ENCODE measurements at places on chromosomes 11 and 22.

DNA sequence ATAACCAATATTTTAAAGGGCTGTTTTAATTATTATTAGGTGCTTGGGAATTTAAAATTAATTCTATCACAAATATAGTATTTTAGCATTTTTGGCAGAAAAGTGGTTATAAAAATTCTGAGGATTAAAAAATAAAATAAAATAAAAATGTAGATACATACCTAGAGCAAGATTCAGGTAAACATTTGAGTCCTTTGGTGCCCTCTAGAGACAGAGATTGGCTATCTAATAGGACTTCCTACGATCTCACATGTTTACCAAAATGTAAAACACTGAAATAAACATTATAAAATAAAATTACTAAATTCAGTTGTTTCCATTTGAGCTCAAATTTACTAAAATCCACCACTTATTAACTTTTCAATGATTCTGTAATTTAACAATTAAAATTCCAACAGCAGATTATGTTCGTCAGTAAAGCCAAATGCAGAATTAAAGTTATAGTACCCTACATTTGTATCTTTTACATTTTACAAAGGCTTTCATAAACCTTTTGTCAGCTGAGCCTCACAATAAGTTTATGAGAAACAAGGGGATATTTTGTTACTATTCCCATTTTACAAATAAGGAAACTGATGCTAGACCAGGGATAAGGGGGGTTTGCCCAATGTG lies 27.7 kb downstream of the SLC36A4 start:
- DNase-seq, result no peak

DNA sequence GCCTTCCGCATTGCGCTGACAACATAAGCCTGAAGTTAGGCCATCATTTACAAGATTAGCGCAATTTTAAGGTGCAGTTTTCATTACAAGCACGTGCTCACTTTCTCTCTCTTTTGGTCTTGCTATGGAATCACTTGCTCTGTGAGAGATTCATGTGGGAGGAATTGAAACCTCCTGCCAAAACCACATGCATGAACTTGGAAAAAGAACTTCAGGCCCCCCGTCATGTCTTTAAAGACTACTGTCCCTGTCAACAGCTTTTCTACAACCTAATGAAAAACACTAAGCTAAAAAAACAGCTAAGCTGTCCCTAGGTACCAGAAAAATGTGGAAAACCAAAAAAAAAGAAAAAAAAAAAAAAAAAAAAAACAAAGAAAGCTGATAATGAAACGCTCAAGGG lies 1707.6 kb upstream of the RAG2 start:
- peak; percentile 3 for DNase-seq

GRCh38 chr11:116461789-116462188 lies 311.0 kb downstream of the BUD13 start:
- DNase-seq, result no peak

- DNase-seq, result no peak
Observed at GRCh38 chr11:118610773-118611432, 3.5 kb downstream of the PHLDB1 start.

GRCh38 chr11:134466156-134466555 lies 54.1 kb upstream of the B3GAT1 start:
- DNase-seq, result no peak

- DNase-seq, result peak; percentile 16
Observed at GRCh38 chr22:32660292-32660691, 141.2 kb upstream of the TIMP3 start.

DNA sequence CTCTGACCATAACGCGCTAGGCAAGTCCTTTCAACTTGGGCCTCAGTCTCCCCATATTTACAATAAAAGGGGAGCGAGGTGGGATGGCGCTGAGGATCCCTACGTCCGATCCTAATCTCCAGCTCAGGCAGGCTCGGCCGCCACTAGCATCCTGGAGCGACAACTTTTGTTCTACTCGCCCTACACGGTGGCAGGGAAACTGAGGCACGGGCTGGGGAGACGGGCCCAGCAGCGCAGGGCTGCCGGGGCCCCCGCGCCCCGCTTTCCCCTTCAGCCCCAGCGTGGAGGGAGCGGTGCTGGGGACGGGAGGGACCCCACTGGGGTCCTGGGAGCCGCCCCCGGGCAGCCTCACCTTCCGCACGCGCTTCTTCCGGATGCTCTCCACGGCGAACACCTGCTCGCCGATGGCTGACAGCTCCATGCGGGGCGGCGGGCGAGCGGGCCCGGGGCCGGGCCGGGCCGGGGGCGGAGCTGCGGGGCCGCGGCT lies 413 bp downstream of the CBX7 start:
- DNase-seq, result no peak

DNA sequence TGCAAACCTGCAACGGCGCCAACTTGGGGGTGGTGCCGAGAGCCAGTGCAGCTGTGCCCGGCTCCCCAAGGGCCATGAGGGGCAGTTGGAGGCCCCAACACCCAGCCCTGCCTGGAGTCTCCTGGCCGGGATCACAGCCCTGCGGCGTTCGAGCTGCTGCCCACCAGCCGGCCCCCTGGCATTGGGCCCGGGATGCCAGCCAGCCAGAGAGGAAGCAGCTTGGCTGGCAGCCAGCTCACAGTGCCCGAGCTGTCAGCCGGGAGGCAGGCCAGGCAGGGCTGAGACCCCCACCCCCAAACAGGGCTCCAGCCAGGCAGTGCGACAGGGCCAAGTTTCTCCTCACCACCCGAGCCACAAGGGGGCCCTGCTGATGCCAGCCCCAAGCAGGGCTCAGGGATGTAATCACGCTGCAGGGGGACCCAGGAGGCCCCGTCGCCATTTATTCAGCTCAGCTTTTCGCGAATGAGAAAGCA lies 26.0 kb upstream of the TCF20 start:
- no peak for DNase-seq

DNA sequence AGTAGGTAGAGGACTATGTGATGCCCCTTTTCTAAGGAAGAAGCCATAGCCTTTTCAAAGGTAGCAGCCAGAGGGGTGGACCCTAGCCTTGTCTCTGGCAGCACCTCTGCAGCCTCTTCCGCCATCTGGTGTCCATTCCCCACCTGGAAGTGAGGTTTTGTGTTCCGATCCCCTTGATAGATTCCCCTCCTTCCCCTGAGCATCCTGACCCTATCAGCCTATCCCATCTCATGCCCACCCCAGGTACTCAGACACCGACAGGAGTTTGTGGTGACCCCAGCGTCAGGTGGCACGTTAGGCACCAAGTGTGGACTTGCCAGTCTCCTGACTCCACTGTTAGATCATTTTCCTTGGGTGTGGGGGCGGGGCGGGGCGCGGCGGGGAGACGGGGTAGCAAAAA lies 398 bp upstream of the FAM89B start:
- DNase-seq, result no peak

DNA sequence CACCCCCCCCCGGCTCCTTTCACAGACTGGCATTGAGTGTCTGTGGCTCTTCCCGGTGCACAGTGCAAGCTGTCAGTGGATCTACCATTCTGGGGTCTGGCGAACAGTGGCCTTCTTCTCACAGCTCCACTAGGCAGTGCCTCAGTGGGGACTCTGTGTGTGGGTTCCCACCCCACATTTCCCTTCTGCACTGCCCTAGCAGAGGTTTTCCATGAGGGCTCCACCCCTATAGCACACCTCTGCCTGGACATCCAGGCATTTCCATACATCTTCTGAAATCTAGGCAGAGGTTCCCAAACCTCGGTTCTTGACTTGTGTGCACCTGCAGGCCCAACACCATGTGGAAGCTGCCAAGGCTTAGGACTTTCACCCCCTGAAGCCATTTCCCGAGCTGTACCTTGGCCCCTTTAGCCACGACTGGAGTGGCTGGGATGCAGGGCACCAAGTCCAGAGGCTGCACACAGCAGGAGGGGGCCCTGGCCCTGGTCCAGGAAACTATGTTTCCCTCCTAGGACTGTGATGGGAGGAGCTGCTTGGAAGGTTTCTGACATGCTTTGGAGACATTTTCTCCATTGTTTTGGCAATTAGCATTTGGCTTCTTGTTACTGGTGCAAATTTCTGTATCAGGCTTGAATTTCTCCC lies 26.0 kb downstream of the BCL2L13 start:
- no peak for DNase-seq

- no peak for DNase-seq
Observed at GRCh38 chr22:41405588-41405987, 23.8 kb downstream of the TEF start.

GRCh38 chr11:72004515-72005346 lies 6.0 kb downstream of the IL18BP start:
- DNase-seq, result no peak

DNA sequence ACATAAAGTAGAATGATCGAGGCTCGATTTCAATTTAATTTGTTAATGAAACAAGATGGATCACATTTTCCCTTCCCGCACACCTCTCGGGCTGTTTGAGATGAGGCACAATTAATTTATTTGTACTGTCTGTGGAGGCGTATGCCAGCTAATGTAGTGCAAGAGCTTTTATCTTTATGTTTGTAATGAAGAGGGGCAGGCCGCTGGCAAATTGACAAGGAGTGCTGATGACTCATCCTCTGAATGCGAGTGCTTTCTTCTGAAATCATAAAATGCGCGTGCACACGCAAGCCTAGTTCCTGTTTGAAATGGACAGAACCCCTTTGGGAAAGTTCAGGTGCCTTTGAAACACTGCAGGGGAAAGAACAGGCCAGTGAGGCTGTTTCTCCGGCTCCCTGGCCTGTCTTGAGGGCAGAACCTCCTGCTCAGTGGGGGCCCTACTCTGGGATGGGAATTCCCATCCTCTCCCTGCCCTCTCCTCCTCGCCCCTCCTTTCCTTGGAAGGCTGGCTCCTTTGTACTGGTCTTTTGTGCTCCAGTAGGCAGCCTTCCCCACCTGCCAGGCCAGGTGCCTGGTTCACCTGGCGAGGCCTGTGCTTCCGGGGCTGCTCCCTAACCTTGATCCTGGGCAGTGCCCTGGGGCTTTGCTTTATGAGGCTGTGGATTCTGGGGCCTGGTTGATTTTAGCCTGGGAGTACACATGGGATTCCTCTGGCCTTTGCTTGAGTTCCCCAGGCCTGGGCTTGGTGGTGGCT lies 50.3 kb downstream of the TEAD1 start:
- peak; percentile 88 for DNase-seq

- DNase-seq, result no peak
Observed at GRCh38 chr11:122910775-122911174, 28.2 kb downstream of the JHY start.

DNA sequence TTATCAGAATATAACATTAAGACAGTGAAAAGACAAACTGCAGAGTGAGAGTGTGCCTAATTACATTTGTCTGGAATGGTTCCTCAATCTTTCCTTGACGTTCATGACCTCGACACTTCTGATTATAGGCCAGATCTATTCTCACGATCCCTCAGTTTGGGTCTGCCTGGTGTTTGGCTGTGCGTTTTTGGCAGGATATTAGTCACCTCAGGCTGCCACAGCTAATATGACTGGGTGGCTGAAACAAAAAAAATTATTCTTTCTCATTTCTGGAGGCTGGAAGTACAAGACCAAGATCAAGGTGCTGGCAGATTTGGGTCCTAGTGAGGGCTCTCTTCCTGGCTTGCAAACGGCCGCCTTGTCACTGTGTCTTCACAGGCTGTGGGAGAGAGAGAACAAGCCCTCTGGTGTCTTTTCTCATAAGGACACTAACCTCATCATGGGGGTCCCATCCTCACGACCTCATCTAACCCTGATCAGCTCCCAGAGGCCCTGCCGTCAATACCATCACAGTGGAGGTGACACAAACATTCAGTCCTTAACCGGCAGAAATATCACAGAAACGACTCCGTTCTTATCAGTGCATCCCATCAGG lies 23.2 kb downstream of the IFITM10 start:
- no peak for DNase-seq

DNA sequence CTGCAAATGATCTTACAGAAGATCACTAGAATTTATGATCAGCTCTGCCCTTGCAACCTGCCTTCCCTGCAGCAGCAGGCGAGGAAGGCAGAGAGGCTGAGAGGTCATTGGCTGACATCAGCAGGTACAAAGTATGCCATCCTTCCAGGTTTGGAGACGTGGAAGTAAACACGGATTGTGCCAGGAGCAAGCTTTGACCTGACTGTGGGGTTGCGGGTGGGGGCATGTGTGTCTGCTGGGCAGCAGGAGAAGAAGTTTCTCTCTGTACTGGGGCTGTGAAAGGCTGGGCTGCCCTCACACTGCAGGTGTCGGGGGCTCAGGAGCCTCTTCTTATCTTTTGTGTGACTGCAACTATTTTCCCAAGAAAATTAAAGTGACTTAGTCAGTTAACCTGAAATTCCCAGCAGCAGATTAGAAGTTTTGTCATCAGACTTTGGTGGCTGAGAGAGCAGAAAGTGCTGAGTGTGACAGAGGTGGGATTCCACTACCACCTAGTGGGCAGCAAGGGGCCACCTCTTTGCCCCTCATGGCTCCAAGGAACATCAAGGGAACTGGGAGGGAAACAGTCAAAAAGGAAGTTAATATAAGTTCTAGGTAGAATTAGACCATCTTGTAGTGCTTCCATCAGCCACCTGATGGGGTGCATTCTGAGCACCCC lies 565.9 kb downstream of the ETS1 start:
- no peak for DNase-seq

DNA sequence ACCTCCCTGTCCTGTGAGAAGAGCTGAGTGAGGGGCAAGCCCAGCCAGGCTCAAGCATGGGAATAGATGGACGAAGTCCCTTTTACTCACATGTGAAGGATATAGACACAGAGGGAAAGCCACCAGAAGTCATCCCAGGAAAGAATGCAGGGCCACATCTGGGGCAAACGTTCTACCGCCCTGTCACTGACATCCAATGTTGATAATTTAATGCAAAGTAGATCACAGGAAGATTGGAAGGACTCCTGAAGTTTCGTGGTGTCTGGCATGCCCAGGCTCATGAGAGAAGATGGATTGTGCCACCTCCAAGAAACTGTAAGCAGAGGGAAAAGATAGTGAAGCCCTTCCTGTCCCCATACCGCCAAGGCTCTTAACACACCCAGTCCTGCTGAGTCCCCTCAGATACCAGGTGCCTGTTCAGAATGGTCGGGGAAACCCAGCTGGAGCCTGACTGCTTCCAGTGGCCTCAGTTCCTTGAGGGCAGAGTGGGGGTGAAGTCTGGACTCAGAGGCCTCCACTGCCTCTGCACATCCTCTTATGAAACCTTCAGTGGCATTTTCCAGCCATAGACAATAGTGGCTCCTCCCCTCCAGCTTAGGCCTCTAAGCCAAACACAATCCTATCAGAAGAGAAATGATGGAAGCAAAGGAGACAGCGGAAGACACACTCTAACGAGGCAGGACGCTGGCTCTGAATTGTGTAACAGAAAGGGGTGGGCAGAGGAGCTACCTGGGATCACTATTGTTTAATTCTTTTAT lies 7.5 kb upstream of the STK33 start:
- no peak for DNase-seq

DNA sequence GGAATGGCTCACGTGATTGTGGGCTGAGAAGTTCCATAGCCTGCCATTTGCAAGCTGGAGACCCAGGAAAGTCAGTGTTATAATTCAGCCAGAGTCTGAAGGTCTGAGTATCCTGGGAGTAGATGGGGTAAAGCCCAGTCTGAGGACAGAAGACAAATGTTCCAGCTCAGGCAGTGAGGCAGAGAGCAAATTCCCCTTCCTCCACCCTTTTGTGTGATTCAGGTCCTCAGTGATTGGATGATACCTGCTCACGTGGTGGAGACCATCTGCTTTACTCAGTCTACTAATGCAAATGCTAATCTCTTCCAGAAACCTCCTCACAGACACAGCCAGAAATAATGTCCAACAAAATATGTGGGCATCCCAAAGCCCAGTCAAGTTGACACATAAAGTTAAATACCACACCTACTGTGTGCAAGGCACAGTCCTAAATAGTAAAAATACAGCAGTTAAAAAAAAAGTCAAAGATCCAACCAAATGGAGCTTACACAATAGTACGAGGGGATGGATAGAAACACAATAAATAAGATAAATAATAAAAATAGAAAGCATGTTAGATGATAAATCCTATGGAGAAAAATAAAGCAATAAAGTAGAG lies 13.2 kb upstream of the APOL6 start:
- no peak for DNase-seq
